ENCODE measurements at places on chromosomes 5 and 9. TPM values are rescaled to one million over a fixed set of nuclear protein-coding genes. Genes with fewer than 3 reads are reported as not detected.

Gene GRM6
- total RNA-seq = not detected

Gene ENTREP1
- 16.2 TPM for total RNA-seq

Gene CD180
- 1.2 TPM for total RNA-seq

Gene CNTNAP3B
- 19.7 TPM for total RNA-seq

Gene NKD2
- total RNA-seq = 2.8 TPM

Gene PCDHGB5
- 9.7 TPM for total RNA-seq

Gene CNTFR
- total RNA-seq = 6.6 TPM

Gene INSL6
- total RNA-seq = not detected

Gene FOXD4L6
- total RNA-seq = not detected

Gene SLC34A3
- total RNA-seq = not detected

Gene OR1J2
- total RNA-seq = not detected

Gene IGFBPL1
- total RNA-seq = 1.3 TPM

Gene PPP1R26
- total RNA-seq = 17.4 TPM

Gene PPP2R2B
- 12.4 TPM for total RNA-seq

Gene CD274
- 14.1 TPM for total RNA-seq

Gene CARTPT
- total RNA-seq = not detected

Gene RGP1
- 21.3 TPM for total RNA-seq

Gene SCGB3A1
- not detected for total RNA-seq

Gene AFAP1L1
- total RNA-seq = 48.9 TPM

Gene WNT8A
- total RNA-seq = not detected

Gene ADAMTS2
- total RNA-seq = 13.7 TPM

Gene CDKN2B-AS1
- not detected for total RNA-seq

Gene SLC4A9
- not detected for total RNA-seq

Gene TYRP1
- 35.6 TPM for total RNA-seq

Gene DND1
- total RNA-seq = not detected
